ENCODE measurements at places on chromosomes 12 and 14. TPM values are rescaled to one million over a fixed set of nuclear protein-coding genes. Genes with fewer than 3 reads are reported as not detected.

Gene CMKLR1
- 0.15 TPM for total RNA-seq

DNA sequence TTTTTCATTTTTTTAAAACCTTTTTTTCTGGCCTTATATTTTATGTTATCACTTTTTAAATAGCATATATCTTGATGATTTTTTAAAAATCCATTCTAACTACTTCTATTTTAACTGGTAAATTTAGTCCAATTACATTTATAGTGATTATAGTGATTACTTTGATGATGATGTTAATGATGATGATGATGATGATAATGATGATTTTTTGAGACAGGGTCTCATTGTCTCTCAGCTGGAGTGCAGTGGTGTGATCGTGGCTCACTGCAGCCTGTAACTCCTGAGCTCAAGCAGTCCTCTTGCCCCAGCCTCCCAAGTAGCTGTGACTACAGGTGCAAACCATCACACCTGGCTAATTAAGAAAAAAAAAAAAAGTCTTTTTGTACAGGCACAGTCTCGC lies 27.1 kb downstream of the BRMS1L start:
- H3K4me3 ChIP-seq: no peak overlapping the region
- no peaks in the 10 kb centered on the region for H3K36me3 ChIP-seq
- no peak for DNase-seq
- H3K27me3 ChIP-seq: no peaks in the 10 kb centered on the region

- H3K4me3 ChIP-seq: no peak overlapping the region
- no peak for DNase-seq
- H3K27ac ChIP-seq: no peak overlapping the region
Measured at GRCh38 chr14:30638926-30639325, 16.8 kb downstream of the SCFD1 start.

DNA sequence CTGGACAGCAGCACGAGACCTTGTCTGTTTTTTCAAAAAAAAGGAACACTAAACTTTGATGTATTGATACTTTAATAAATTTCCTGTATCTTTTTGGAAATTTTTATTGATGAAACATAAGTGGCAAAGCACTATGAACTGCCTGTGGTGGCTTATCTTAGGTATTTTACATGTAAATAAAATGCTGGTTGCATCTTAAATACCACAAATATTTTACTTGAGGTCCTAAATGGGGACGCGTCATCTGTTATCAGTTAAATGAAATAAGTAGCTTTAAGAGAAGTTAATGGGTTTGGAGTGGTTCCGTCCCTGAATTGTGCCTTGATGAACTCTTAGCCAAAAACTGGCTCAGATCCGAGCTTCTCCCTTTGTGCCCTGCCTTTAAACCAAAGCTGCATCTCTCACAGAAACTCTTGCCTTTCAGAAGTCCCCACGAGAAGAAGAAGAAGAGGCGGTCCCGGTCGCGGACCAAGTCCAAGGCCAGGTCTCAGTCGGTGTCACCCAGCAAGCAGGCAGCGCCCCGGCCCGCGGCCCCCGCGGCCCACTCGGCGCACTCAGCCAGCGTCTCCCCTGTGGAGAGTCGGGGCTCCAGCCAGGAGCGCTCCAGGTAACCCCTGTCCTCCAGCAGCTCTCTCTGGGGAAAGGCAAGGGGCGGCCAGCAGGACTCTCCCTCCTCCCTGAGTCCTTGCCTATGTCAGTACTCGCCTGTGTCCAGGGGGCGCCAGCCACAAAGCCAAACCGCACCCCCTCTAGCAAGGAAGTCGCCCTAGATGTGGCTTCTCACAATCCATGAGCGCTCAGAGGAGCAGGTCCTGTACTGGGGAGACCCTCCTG lies 31.2 kb upstream of the MMP17 start:
- no peak for DNase-seq
- H3K27me3 ChIP-seq: no peaks in the 10 kb centered on the region
- H3K27ac ChIP-seq: no peak overlapping the region
- H3K4me3 ChIP-seq: no peak overlapping the region
- H3K4me1 ChIP-seq: no peaks in the 10 kb centered on the region
- peaks cover 7% of the 10 kb centered on the region for H3K36me3 ChIP-seq

DNA sequence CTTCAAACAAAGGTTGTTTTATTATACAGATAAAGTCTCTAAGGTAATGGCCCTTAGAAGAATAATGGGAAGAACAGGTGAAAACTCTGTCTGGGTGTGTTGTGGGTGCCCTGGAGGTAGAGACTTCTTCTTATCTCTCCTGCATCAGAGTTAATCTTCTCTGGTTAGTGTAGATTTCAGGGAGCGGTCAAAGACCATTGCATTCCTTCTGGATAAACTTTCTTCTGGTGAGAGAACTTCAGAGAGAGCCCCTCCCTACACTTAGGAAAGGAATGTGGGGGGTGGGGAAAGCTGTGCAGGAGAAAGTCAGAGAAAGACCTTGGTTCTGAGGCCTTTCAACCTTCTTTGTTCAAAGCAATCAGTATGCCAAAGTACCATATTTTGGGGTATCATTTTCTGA lies 658.5 kb downstream of the DIO2 start:
- H3K27me3 ChIP-seq: no peaks in the 10 kb centered on the region
- H3K4me3 ChIP-seq: no peak overlapping the region
- no peaks in the 10 kb centered on the region for H3K36me3 ChIP-seq
- no peak overlapping the region for H3K27ac ChIP-seq
- no peak for DNase-seq

DNA sequence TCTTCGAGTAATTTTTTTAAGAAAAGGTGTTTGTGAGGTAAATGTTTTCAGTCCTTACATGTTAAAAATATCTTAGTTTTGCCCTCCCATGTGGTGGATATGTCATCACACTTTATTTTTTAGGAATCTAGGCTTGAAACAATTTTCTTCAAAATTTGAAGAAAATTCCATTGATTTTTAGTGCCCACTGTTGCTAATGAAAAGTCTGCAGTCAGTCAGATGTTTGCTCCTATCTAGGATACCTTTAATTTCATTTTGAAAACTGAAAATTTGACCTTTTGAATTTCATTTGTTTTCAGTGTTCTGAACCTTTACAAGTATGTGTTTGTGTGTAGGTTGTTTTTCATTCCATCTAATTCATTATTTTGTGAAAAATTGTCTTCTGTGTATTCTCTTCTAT lies 105.4 kb downstream of the LRRK2 start:
- H3K36me3 ChIP-seq: no peaks in the 10 kb centered on the region
- H3K27ac ChIP-seq: no peak overlapping the region
- H3K4me1 ChIP-seq: peaks cover 7% of the 10 kb centered on the region
- no peaks in the 10 kb centered on the region for H3K27me3 ChIP-seq
- DNase-seq: no peak

DNA sequence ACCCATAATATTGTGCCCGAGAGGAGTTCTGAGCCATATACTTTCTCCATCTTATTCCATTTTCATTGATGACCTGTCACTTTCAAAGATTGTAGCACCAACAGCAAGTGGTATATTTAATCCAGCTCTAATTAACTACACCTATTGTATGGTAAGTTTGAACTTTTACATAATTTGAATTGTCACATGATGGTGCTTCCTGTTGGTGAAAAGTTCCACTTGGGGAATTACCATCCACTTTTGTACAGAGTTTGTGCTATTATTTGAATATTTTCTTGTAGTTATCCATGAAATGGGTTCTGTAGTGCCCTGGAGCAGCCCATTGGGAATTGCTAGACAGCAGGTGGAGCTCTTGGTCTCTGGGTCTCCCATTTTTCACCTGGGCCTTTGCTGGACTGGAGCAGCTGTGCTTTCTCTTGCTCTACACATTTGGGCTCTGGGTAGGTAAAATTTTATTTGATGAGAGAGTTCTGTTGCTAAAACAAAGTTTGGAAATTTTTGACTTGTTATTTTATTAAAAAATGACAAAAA lies 3.0 kb downstream of the SMCO3 start:
- no peaks in the 10 kb centered on the region for H3K36me3 ChIP-seq
- no peak overlapping the region for H3K4me3 ChIP-seq
- no peak overlapping the region for H3K27ac ChIP-seq
- H3K4me1 ChIP-seq: no peaks in the 10 kb centered on the region
- no peak for DNase-seq
- H3K27me3 ChIP-seq: no peaks in the 10 kb centered on the region

GRCh38 chr14:21346532-21347135 lies 37.2 kb downstream of the SUPT16H start:
- no peak overlapping the region for H3K4me3 ChIP-seq
- peaks cover 5% of the 10 kb centered on the region for H3K36me3 ChIP-seq
- H3K4me1 ChIP-seq: no peaks in the 10 kb centered on the region

GRCh38 chr14:99029145-99029915 lies 242.7 kb downstream of the BCL11B start:
- H3K4me1 ChIP-seq: peaks cover 12% of the 10 kb centered on the region
- no peak for DNase-seq
- H3K27ac ChIP-seq: no peak overlapping the region
- no peaks in the 10 kb centered on the region for H3K27me3 ChIP-seq
- no peaks in the 10 kb centered on the region for H3K36me3 ChIP-seq
- H3K4me3 ChIP-seq: no peak overlapping the region

- no peaks in the 10 kb centered on the region for H3K27me3 ChIP-seq
- no peak overlapping the region for H3K27ac ChIP-seq
- H3K36me3 ChIP-seq: no peaks in the 10 kb centered on the region
- DNase-seq: no peak
Measured at GRCh38 chr12:19620222-19620621, 180.9 kb downstream of the AEBP2 start.

- no peak overlapping the region for H3K4me3 ChIP-seq
- H3K27me3 ChIP-seq: no peaks in the 10 kb centered on the region
- H3K36me3 ChIP-seq: no peaks in the 10 kb centered on the region
- DNase-seq: no peak
- H3K4me1 ChIP-seq: peaks cover 87% of the 10 kb centered on the region
Measured at GRCh38 chr12:120239776-120240494, 25.6 kb downstream of the PXN start.

DNA sequence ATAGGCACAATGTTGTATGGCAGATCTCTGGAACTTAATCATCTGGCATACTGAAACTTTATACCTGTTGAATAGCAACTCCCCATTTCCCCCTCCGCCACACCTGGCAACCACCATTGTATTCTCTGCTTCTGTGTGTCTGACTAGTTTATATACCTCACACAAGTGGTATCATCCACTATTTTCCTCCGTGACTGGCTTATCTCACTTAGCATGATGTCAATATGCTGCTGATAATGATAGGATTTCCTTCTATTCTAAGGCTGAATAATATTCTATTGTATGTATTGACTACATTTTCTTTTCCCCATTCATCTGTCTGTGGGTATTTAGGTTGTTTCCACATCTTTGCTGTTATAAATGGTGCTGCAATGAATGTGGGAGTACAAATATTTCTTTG lies 21.5 kb downstream of the BRMS1L start:
- no peaks in the 10 kb centered on the region for H3K36me3 ChIP-seq
- no peaks in the 10 kb centered on the region for H3K27me3 ChIP-seq
- no peak overlapping the region for H3K27ac ChIP-seq
- no peak for DNase-seq
- H3K4me3 ChIP-seq: no peak overlapping the region

DNA sequence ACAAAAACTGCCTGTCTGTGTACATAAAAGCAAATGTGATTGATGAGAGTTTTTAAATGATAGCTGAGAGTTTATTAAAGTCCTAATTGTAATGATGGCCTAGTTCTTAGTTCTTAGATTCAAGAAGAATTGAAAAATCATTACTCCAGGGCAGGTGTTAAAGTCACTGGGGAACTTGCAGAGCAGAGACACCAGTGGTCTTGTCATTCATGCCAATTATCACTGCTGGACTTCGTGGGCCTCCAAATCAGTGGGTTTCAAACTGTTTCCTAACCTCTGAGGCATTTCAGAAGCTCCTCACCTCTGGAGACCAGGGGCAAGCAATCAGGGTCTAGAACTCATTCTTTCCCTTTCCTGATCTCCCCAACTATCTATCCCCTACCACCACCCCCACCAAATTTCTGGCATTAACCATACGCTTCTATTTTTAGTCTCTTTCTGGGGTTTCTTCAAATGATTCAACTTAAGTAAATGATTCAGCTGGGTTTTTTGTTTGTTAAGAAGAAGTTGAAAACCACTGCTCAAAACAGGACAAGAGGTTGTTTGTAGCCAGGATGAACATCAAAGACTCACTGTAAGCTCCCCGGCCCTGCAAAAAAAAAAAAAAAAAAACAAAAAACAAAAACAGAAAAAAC lies 80.1 kb downstream of the CEP83 start:
- H3K36me3 ChIP-seq: peaks cover 11% of the 10 kb centered on the region
- no peaks in the 10 kb centered on the region for H3K4me1 ChIP-seq
- DNase-seq: no peak
- H3K27ac ChIP-seq: no peak overlapping the region
- H3K4me3 ChIP-seq: no peak overlapping the region
